ENCODE measurements at places on chromosomes 7 and 10. TPM values are rescaled to one million over a fixed set of nuclear protein-coding genes. Genes with fewer than 3 reads are reported as not detected.

- DNase-seq, result no peak
These were observed 12.7 kb downstream of the CHST12 start for GRCh38 chr7:2416063-2416462.

- DNase-seq, result no peak
These were observed 255.6 kb upstream of the HABP2 start for GRCh38 chr10:113297226-113297625.

- DNase-seq, result peak; percentile 17
These were observed 38.6 kb downstream of the ITGA8 start for GRCh38 chr10:15681076-15681475.

Gene C7orf57
- 0.14 TPM for total RNA-seq

Gene HPSE2
- not detected for total RNA-seq

Gene IL6
- 0.35 TPM for total RNA-seq

GRCh38 chr7:16028636-16029035 lies 342.2 kb upstream of the MEOX2 start:
- DNase-seq, result no peak

DNA sequence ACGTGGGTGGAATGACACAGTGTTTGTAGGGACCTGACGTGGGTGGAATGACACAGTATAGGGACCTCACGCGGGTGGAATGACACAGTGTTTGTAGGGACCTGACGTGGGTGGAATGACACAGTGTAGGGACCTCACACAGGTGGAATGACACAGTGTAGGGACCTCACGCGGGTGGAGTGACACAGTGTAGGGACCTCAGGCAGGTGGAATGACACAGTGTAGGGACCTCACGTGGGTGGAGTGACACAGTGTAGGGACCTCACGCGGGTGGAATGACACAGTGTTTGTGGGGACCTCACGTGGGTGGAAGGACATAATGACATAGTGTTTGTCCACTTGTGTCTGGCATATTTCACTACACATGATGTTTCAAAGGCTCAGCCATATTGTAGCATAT lies 19.3 kb downstream of the PPP2R2D start:
- DNase-seq, result no peak

- DNase-seq, result no peak
These were observed 151.9 kb downstream of the NEURL1 start for GRCh38 chr10:103645141-103646054.

GRCh38 chr7:88302486-88302885 lies 4.2 kb downstream of the STEAP4 start:
- DNase-seq, result no peak

GRCh38 chr7:48718731-48719378 lies 205.5 kb upstream of the CDC14C start:
- DNase-seq, result no peak

DNA sequence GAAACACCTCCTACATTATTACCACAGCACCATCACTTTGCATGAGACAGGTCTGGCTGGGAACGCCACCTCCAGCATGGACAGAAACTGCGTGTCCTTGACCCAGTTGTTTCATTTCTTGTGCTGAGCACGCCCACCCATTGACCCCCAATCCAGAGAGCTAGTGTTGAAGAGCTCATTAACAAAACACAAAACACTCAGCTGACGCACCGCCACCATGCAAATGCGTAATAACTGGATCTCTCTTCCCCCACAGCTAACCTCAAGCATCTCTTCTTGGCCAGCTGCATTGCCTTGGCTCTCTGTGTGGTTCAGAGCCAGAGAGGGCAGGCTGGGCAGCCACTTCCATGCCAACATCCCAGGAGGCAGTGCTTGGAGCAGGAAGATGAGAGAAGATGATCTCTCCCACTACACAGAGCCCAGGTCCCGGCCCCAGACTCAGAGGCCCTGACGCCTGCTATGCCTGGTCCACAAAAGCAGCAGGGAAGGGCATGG lies 173.5 kb downstream of the PLXNA4 start:
- DNase-seq, result no peak

GRCh38 chr10:86439544-86439943 lies 72.9 kb upstream of the GRID1 start:
- no peak for DNase-seq

DNA sequence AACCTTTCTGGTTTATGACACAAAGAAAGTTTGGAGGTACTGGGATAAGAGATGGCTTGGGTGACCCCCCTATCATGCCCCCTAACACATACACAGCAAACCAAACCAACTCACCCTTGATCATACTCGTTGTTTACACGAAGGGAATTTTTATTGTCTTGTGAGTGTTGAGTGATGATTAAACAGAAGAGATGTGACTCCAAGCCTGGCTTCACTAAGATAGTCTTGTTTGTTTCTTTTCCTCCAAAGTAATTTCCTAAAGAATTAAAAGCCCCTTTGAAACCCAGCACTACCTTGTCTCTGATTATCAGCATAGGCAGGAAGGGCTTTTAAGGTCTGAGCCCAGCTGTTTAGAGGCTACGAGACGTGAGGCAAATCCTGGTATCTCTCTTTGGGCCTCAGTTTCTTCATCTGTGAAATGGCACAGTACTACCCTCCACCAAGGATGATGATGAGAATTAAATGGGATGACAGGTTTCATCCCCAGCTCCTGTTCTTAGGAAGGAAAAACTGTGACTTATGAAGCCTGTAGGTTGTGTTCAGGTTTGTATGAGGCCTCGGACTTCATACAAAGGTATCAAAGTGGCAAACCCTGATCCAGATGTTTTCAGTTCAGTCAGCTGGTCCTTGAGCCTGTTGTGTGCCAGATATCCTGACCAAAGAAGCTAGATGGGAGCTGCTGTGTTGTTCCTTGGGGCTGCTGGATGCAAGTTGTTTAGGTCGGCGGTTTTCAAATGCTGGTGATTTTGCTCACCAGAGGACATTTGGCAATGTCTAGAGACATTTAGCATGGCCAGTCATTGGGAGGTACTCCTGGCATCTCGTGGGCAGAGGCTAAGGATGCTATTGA lies 51.8 kb downstream of the TCF7L2 start:
- no peak for DNase-seq

- DNase-seq, result peak; percentile 71
These were observed 166.6 kb downstream of the ARHGAP21 start for GRCh38 chr10:24556750-24557742.

DNA sequence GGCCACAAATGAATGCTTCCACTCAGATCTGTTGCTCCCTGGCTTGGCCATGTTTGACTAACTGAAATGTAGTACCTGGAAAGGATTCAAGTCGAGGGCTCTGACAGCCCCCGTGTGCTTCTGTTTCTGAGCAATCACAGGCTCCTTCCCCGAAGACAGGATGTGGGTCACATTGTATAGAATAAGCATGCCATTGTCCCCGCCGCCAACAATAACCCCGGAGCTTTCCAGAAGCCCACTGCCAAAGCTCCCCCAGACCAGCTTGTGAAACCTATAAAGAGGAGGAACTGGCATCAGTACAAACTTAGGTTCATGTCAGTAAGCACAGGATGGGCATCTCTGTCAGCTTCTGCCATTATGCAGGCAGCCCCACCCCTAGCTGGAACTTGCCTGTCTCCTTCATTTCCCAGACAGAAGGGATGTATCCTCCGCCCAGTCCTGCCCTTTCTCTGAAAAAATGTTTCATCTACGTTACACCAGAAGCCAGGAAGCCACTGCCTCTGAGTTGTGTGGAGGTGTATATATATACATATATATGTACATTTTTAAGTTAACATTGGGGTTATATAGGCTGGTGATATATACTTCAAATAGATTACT lies 10.3 kb downstream of the SEC31B start:
- peak; percentile 92 for DNase-seq

Gene CDHR3
- total RNA-seq, result 1.0 TPM

GRCh38 chr7:76057103-76057812 lies 9.4 kb downstream of the MDH2 start:
- DNase-seq, result no peak
